ENCODE measurements at places on chromosomes 16 and 17.

GRCh38 chr17:81346090-81346907, 49.0 kb upstream of the BAHCC1 start:
- peak; percentile 97 for DNase-seq

GRCh38 chr17:65219124-65219523, 82.0 kb downstream of the RGS9 start:
- no peak for DNase-seq

GRCh38 chr16:57562066-57562465, 19.6 kb downstream of the ADGRG5 start:
- no peak for DNase-seq

DNA sequence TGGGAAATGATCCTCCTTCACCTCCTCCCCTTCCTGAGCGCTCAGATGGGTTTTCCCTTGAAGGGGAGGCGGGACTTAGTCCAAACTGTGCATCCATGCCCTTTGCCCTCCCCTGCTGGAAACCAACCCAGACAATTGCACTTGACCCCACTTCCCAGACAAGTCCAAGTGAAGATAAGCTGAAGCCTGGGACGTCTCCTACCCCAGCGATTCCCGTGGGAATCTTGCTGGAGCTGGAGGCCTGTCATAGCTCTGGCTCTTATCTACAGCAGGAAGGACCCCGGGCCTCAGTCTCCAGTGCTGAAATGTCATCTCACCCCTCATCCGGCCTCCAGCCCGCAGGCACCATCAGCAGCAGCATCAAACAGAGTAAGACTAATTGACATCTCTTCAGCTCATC, 6.5 kb upstream of the NGFR start:
- DNase-seq = no peak

DNA sequence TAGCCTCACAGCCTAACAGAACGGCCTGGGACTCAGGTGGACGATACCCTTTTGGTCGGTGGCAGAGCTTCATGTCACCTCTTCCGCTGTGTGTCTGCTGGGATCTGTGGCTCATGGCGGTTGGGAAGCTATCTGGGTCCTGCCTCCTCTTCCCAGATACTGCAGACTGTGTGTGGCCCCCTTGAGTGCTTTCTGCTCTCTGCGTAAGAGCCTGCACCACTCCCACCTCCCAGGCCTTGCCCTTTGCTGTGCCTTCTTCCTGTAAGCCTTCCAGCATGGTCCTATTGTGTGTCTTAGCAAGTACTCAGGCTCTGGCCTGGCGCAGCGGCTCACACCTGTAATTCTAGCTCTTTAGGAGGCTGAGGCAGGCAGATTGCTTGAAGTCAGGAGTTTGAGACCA, 17.5 kb upstream of the ADCY7 start:
- DNase-seq = no peak

GRCh38 chr17:73362697-73363096, 50.9 kb upstream of the CDC42EP4 start:
- no peak for DNase-seq

- no peak for DNase-seq
Observed at GRCh38 chr16:80107900-80108299, 432.9 kb upstream of the DYNLRB2 start.

DNA sequence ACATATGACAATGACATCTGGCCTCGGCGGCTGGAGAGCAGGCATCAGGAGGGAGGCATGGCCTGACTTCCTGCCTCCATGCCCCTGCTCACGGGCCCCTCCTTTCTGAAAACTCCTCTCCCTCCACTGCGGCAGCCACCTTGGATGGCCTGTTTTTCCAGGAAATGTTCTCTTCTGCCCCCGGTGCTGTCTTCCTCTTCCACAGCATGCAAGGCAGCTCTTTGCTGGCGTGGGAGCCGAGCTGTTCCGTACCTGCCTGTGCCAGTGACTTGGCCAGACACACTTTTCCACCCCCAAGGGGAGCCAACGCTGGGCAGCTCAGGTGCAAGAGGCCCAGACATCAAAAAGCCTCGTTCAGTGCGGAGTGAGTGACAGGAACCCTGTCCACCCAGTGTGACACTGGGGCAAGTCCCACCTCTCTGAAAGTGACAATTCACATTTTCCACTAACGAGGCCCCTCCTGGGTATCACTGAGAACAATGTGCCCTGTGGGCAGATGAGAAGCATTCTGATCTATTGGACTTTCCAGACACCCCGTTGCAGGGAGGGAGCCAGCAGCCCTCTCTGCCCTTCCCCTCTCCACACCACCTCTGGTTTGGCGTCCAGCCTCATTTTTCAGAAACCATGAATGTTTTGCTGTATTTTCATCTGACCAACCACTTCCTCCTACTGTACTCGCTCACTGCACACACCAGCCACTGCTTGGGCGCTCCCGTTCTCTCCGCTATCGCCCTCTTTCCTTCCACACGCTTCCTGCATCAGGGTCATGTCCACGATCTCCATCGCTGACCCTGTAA, 31.2 kb downstream of the NSMCE1 start:
- DNase-seq = no peak

DNA sequence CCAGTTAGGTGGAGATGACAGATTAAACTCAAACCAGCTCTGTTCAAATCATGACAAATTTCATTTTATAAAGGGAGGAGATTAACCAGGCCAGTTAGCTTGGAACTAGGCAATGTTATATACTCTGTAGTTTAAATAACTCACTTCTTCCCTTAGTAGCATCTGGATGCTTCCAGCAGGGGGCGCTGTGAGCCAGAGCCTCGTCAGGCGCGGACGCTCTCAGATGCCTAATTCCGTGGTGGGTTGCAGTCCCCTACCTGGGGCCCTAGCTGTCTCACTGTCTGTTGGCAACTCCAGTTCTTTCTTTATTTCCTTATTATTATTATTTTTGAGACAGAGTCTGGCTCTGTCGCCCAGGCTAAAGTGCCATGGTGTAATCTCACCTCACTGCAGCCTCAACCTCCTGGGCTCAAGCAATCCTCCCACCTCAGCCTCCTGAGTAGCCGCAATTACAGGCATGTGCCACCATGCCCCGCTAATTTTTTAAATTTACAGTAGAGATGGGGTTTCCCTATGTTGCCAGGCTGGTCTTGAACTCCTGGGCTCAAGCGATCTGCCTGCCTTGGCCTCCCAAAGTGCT, 17.3 kb upstream of the WFDC1 start:
- no peak for DNase-seq

- DNase-seq = no peak
Observed at GRCh38 chr17:62309396-62309795, 71.0 kb upstream of the EFCAB3 start.

DNA sequence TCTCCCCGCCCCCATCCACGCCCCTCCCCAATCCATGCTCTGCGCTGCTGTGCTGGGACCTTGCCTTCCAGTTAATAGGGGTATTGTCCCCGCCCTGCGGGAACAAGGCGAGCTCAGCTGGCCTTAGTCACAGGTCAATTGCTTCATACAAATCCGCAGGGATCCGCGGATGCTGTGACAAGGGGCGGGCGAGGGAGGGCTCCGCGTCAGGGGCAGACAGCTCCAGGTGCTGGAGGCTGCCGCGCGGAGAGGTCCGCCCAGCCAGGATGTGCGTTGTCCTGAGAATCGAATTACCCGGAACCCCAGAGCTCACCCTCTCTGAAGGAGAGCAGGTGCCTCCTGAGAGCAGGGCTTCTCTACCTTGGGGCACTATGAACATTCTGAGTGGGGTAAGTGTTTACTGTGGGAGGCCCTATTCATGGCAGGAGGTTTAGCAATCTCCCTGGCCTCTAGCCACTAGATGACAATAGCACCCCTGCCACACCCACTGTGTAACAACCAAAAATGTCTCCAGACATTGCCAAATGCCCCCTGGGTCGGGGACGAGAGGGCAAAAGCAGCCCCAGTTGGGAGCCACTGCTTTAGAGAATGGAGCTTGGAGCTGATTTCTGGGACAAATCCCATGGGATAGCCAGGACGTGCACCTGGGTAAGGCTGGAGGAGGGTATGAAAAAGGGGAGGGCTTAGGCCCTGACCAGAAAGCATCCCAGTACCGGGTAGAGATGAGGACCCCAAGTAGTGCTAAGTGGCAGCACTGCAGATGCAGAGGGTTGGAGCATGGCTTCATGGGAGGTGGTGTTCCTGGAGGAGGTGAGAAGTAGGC, 138.2 kb downstream of the CYLD start:
- DNase-seq = no peak

DNA sequence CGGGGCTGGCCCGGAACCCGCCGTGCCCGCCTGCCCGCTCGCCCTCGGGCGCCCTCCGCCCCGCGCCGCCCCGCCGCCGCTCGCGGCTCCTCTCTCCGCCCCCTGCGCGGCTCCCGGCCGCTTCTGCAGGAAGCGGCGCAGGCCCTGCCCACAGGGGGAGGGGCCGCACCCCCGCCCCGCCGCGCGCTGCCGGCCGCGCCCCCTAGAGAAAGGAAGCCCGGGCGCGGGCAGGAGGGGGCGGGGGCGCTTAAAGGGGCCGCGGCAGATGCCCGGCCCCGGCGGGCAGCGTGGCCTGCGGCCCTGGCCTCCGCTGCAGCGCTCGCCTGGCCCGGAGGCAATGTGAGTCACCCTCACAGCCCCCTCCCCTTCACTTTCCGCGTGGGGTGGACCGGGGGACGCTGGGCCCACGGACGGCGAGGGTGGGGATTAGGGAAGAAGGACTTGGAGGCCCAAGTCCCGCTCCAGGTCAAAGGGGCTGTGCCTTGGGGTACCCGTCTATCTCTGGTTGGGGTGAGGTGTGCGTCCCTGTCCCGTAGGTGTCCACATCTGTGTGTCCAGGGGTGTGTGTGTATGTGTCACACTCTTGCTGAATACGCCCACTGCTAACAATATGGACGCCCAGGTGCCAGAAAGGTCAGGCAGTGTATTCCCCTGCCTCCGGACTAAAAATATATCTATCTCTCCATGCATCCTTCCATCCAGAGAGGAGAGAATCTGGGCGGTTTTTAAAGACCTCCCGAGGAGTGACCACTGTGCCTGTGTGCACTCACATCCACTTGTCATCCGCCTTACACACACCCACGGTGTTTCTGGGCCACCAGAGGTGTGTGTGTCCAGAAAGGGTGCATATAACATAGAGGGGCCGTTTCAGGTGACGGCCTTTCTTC, at the start of gene GIT1:
Gene GIT1 (minus strand): TSS at position 125 of the 887 bp plus-strand sequence. CDS start 270 bp downstream, outside the sequence.
- DNase-seq = peak; percentile 70

- no peak for DNase-seq
Observed at GRCh38 chr16:72202014-72202413, 30.1 kb upstream of the PMFBP1 start.

GRCh38 chr16:21184834-21185233, 26.4 kb downstream of the LDAF1 start:
- DNase-seq = peak; percentile 5

GRCh38 chr16:79997257-79997656, 396.7 kb upstream of the MAF start:
- no peak for DNase-seq

DNA sequence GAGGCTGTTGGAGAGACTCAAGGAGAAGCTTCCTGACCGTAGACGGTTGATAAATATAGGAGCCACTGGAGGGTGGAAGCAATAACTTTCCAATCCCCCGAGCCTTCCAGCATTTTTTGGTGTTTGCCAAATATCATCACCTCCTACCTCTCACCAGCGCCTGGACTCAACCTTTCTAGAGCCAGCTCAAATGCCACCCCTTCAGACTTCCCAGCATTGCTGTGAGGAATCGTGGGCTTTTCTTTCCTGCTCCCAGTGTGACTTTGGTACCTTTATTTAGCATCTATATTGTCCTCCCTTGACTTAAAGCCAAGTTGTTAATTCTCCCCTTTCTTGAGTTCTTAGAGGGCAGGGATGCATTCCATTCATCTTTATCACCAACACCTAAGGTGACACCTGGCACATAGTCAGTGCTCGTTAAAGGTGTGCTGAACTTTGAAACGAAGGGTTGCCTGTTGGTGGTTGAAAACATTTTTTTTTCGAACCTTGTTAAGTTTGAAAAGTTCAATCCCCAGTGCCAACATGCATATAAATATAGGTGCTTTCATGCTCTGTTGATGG, 35.3 kb upstream of the CCR7 start:
- DNase-seq = no peak

DNA sequence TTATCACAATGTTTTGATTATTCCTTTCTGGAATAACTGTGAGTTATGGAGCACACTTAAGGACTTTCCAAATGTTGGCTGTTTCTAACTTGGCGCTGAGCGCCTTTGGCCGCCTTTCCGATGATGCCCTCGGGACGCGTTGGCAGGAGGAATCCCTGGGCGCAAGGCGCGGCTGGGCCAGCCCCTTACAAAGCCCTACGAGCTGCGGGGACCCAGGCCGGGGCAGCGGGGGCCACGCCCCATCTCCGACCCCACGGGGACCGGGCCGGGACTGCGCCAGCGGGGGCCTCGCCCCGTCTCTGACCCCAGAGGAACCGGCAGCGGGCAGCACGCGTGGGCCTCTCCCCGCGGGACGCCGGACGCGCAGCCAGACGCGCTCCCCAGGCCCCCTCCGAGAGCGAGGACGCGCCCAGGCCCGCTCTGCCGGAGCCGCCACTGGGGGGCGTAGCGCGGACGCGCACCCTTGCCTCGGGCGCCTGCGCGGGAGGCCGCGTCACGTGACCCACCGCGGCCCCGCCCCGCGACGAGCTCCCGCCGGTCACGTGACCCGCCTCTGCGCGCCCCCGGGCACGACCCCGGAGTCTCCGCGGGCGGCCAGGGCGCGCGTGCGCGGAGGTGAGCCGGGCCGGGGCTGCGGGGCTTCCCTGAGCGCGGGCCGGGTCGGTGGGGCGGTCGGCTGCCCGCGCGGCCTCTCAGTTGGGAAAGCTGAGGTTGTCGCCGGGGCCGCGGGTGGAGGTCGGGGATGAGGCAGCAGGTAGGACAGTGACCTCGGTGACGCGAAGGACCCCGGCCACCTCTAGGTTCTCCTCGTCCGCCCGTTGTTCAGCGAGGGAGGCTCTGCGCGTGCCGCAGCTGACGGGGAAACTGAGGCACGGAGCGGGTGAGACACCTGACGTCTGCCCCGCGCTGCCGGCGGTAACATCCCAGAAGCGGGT, at the start of gene GAA:
Gene GAA (plus strand): TSS at position 571 of the 935 bp plus-strand sequence. CDS start 3,006 bp downstream, outside the sequence.
- DNase-seq = peak; percentile 91

DNA sequence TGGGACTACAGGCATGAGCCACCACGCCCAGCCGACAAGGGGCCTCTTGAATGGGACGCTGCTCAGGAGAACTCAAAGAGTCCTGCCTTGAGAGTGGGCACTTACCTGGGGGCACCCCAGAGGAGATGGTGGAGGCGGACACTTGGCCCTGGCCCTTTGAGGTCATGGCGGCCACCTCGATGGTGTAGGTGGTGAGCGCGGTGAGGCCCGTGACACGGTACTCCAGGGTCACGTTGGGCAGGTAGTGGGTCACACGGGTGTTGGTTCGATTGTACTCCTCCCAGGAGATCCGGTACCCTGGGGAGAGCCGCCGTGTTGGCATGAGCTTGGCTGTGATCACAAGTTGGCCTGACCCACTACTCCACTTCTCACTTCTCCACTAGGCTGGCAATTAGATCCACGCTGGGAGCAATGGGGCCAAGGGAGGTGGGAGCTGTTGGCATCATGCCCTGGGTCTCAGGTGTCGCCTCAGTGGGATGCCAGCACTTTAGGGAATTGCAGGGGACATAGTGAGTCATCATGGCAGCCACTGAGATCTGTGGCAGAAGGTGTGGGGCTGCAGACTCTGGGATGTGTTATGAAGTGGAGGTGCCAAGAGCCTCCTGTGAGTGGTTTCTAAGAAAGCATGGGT, 89.2 kb upstream of the CDC42EP4 start:
- no peak for DNase-seq

- no peak for DNase-seq
Observed at GRCh38 chr16:31695667-31696066, 168.0 kb downstream of the AHSP start.

- no peak for DNase-seq
Observed at GRCh38 chr17:14940108-14940937, 324.8 kb downstream of the PMP22 start.

- no peak for DNase-seq
Observed at GRCh38 chr17:45168991-45169752, 7.5 kb downstream of the HEXIM2 start.
